Activated naive CD8-positive, alpha-beta T cell treated with anti-CD3 and anti-CD28 coated beads for 36 hours (primary cell): ENCODE measurements at places on chromosomes 11 and 22.

- DNase-seq, result peak; percentile 26
Measured at GRCh38 chr11:119691020-119691666, 37.9 kb downstream of the NECTIN1 start.

GRCh38 chr22:27231266-27231665 lies 570.3 kb downstream of the MN1 start:
- no peak for DNase-seq

DNA sequence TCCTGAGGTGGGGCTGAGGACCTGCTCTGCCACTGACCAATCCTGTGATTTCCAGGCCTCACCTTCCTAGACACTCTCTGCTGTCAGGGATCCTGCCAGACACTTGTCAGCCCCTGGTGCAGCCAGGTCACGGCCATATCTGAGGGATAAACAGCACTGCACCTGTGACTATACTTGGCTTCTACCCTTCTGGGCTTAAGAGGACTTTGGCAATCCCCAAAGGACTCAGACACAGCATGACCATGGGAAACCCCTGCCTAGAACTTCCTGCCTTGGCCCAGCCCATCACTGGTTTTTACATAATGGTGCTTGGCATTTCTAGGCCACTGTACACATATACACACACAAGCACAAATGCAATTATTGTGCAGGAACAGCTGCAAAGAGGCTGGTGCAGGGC lies 11.6 kb upstream of the OLFML1 start:
- no peak for DNase-seq

DNA sequence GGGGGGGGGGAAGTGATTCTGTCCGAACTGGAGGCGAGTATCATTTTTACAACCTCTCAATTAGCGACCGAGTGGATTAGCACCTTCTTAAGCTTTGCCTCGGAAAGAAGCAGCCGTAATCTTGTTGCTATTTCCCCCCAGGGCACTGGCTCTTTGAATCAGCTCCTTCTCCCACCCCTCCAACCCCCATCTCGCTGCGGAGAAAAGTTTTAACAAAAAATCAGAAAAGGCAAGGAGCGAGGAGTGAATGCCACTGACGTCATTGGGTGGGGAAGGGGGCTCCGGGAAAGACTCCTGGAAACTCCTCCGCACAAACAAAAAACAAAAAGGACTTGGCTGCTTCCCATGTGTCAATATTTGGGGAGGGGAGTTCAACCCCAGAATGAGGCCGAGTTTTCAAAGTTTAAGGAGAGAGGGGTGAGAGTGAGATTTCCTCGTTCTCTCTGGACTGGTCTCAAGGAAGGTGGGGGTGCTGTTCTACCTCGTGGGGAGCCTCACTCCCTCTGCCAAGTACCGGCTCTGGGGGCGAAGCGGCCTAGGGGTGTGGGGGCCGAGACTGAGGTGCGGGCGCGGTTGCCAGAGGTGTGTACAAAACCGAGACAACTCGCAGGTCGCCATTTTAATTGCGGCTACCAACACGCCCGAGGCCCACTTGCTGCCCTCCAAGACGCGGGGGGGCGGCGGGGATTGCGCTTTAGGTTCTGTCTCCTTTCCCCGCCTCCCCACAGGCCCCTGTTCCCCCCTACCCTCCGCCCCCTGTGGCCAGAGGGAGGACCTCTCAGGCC lies 2.5 kb upstream of the PAX6 start:
- no peak for DNase-seq

DNA sequence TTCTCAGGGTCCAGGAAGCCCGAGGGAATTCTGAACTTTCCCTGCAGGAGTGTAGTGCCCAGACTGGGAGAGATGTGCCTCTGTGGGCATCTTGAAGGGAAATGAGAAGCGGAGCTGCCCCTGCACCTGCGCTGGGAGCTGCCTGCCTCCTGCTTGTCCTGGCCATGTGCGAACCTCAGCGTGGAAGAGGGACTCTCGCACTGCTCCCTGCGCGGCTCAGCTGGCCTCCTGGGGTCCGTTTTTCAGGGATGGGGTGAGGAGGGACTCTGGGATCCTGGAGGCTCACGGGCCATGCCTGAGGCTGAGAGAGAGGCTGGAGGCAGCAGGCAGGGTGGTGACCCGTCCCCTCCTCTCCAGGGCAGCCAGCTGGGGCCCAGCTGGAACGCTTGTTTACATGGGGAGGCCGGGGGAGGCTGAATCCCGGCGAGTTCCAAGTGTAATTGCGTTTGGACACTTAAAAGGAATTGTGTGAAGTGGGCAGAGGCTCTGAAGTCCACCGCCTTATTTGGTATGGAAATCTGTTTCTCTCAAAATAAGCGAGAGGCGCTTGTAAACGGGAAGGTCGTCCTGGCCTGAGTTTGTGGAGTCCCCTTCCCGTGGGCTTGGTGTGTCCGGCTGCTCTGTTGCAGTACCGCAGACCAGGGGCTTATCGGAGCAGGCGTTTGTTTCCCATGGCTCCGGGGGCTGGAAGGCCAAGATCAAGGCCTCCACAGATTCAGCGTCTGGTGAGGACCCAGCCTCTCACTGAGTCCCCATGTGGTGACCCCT lies 1.2 kb upstream of the MRGPRF start:
- DNase-seq, result no peak

DNA sequence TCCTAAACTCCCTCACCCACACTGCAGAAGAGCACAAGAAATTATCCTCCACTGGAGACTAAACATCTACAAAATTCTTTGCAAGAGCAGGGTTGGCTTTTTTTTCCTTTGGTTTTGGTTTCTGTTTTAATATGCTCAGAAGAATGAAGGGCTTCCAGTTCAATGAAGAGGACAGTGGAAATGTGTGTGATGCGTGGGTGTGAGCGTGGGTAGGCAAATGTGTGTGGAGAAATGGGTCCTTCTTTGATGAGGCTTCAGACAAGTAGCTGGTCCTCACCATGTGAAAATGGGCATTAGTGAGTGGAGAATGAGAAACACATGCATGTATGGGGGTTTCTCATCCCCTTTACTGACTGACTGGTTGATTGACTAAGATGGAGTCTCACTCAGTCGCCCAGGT lies 263.3 kb upstream of the SYN3 start:
- DNase-seq, result peak; percentile 3

DNA sequence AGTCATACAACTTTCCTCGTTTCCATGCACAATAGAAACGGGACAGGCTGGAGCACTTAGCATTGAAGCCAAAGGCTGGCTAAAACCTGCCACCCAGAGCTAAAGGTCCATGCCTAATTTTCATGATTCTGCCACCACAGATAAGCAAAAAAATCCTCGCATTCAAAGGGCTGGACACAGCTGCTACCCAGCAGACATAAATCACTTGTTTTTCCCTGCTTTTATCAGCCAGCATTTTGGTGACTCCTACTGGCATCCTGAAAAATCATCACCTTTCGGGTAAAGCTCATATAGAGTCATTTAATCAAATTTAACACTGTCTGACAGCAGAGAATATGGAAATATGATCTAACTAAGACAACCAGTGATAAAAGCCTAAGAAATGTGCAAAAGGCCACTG lies 37.9 kb downstream of the ALG9 start:
- no peak for DNase-seq

- no peak for DNase-seq
Measured at GRCh38 chr22:23302171-23303002, 122.1 kb downstream of the BCR start.

DNA sequence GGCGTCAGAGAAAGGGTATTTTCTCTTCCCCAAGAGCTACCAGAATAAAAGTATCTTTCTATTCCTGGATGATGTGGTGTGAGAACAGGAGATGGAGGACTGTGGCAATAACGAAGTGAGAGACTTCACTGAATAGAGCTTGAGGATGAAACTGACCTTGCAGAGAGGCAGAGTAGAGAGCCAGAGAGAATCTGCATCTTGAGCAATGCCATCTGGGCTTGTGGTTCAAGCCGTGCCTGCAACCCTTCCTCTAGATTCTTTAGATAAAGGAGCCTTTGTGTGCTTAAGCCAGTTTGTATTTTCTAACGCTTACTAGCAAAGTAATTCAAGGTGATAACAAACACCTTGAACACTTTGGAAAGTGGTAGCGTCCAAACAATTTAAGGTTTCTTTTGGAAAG lies 2.2 kb downstream of the ME3 start:
- DNase-seq, result no peak

GRCh38 chr11:119343726-119344125 lies 2.8 kb downstream of the MFRP start:
- no peak for DNase-seq

GRCh38 chr11:63901660-63902059 lies 15.3 kb downstream of the RCOR2 start:
- DNase-seq, result no peak

DNA sequence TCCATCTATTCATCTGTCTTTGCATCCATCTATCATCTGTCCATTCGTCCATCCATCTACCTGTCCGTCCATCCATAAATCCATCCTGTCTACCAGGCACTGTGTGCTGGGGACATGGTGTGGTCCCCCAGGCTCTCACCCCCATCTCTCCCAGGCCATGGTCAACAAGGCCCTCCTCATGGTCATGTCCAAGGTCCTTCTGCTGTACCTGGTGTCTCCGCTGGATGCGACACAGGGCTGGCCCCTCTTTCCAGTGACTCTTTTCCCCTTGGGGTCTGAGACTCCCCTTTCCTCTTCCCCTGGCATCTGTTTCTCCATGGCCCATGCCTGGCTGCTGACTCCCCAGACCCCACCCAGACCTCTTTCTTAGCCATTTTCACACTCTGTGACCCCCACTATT lies 4.5 kb downstream of the IGLL1 start:
- no peak for DNase-seq

GRCh38 chr11:66892911-66893310 lies 36.0 kb downstream of the LRFN4 start:
- no peak for DNase-seq

DNA sequence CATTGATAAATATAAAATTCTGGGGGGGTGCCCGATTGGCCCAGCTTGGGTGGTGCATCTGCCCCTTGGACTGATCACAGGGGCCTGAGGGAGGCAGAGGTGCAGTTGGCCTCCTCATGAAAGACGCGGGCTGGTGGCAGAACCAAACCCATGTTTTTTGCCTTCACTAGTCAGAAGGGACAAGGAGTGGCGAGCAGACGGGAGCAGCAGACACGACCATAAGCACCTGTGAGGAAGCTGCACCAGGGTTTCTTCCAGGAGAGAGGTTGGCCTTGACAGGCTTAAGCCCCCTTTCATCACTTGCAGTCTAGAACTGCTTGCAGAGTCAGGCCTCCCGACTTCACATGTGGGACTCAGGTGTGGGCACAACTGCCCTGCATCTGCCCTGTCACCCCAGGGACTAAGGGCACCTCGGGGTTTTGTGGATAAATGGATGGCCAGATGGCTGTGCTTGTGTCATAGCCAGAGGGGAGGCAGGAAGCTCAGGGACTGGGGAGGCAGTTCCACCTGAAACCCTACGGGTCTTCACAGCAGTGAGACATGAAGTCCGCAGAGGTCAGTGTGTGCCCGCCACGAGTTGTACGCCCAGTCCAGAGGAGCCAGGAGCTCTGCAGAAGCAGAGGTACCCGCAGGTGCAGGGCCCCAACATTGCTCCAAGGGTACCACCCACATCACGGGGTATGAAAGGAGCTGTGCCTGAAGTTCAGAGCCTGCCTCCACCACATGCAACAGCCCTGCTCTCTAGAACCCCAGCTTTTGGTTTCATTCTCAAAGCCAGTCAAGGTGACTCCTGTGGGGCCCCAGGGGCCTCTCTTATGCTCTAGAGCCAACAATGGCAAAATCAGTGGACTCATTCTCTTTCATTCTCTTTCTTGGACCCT lies 18.2 kb upstream of the SYT13 start:
- DNase-seq, result no peak

DNA sequence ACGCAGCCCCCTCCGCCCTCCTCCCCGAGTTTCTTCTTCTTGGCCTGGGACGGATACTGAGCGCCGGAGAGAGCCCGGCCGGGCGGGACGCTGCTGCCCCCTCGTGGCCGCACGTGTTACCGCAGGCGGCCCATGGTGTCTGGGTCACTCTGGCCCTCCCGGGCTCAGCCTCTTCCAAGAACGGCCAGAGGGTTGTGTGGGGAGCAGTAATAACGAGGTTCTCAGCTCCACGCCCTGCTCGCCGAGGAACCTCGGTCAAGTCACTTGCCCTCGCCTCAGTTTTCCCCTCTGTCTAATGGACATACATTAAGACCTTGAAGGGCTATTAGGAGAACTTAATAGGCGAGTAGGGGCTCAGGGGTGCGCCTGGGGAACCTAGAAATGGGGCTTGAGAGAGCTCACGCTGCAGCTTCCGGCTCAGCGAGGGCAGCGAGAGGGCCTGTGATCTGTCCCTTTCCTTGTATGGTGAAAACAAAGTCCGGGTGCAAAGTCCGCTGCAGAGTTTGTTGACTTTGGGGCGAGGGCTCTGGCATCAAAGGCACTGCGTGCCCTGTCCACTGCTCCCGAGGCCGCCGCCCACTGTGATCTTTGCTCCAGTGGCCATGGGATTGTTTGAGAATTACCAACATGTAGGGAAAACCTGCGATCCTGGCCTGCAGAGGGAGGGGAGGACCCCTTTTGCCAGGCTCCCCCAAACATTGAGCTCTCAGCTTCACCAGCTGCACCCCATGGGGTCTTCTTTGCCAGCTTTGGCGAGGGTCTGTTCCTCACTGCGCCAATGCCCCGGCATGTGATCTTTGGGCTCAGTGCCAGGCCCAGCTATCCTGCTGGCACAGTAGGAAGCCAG lies 14.4 kb upstream of the LRP5 start:
- peak; percentile 77 for DNase-seq

- DNase-seq, result no peak
Measured at GRCh38 chr22:43277987-43278601, 65.1 kb downstream of the SCUBE1 start.

DNA sequence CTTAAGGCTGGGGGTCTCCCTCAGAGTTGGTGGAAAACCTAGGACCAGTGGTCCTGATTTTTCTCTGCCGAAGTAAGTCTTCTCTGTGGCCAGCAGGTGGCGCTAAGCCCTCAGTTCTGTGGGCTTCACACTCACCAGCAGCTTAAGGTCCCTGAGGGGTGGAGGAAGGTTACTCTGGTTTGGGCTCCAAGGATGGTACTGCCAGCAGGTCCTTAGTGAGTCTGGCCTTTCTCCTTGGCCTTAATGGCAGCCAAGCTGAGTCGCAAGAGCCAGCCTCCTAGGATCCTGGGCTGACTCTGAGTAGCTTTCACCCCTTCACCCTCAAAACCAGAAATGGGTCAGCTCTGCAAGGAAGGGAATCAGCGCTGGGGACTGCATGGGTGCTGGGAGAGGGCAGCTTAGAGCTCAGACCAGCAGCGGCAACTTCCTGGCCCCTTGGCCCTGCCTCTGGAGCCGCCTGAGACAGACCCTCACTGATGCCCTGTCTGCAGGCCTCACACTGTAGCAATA lies 4.4 kb downstream of the KCNJ11 start:
- DNase-seq, result peak; percentile 77

GRCh38 chr11:47448566-47449427 lies at the start of gene RAPSN:
RAPSN (minus strand) TSS chr11:47449136; CDS start chr11:47448964, 172 bp downstream.
- DNase-seq, result no peak

- DNase-seq, result no peak
Measured at GRCh38 chr11:58926251-58926650, 13.0 kb upstream of the GLYATL1 start.

- DNase-seq, result no peak
Measured at GRCh38 chr11:10498426-10499250, 42.3 kb downstream of the RNF141 start.

GRCh38 chr11:66264914-66265313 lies 3.5 kb upstream of the RAB1B start:
- peak; percentile 56 for DNase-seq

GRCh38 chr22:49614966-49615965 lies 212.4 kb downstream of the BRD1 start:
- no peak for DNase-seq

GRCh38 chr11:105489446-105489845 lies 120.4 kb upstream of the GRIA4 start:
- DNase-seq, result no peak

GRCh38 chr11:73957654-73958361 lies 7.0 kb downstream of the DNAJB13 start:
- no peak for DNase-seq
